ENCODE measurements at places on chromosomes 6 and 20. TPM values are rescaled to one million over a fixed set of nuclear protein-coding genes. Genes with fewer than 3 reads are reported as not detected.

DNA sequence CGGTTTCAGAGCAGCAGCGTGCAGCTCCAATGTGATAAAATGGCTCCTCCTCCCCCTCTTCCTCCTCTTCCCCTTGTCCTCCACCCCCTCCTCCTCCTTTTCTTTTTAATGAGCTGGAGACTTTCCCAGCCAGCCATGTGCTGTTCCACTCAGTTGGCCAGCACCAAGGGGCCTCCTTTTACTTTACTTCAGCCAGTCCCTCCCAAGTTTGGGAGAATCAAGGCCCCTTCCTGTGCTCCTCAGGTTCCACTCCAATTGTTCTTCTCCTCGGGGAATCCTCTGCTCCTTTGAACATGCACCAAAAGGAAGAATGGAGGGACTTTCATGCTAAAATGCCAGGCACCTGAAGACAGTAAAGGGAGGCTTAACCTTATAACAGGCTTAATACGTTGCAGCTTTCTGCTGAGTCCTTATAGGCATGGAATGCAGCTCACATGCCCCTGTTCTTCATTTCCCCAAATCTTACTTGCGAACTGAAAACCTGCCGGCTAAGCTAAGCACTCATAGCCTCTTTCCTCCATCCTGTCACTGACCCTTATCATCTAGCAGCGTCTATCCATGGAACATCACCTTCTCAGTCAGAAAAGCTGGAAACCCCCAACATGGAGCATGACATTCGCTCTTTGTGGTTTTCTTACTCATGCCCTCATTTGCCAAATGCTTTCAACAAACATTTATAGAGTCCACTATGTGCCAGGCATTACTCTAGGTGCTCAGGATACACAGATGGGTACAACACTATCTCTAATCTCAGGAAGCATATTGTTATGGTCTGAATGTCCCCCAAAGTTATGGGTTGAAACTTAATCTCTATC lies 170.6 kb downstream of the PHACTR1 start:
- DNase-seq: no peak
- H3K36me3 ChIP-seq: no peaks in the 10 kb centered on the region
- H3K4me1 ChIP-seq: no peaks in the 10 kb centered on the region
- no peak overlapping the region for H3K27ac ChIP-seq
- no peak overlapping the region for H3K4me3 ChIP-seq

GRCh38 chr20:60695226-60696000 lies 556.6 kb upstream of the CDH4 start:
- no peak overlapping the region for H3K27ac ChIP-seq
- H3K36me3 ChIP-seq: no peaks in the 10 kb centered on the region
- DNase-seq: no peak

DNA sequence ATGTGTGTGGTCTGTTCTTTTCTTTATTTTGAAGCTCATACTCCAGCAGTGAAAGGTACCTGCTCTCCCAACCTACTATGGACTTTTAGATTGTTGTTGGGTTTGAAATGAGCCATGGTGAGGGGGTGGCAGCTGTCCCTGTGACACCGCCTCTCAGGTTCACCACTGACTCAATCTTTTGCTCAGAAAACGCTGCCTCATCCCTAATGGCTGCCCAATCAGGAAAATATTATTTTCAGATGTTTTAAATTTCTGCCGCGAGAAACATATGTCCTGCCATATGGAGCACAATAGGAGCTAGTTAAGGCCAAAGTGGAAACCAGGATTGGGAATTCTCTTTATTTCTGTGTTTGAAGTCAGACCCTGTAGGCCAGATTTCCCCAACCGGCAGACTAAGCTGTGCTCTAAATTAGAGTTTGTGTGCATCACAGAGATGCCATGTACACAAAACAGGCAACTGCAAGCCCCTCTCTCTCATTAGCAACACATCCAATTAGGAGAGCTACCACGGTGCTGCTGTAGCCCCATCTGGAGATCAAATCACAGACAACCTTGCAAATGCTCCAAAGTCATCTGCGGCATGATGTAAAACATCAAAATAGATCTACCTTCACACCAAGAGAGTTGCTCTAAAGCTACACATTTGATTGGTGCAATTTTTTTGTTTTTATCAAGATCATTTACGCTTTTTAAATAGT lies 144.1 kb upstream of the BACH2 start:
- H3K36me3 ChIP-seq: peaks cover 3% of the 10 kb centered on the region
- no peaks in the 10 kb centered on the region for H3K27me3 ChIP-seq
- H3K4me1 ChIP-seq: peaks cover 39% of the 10 kb centered on the region
- DNase-seq: no peak
- no peak overlapping the region for H3K4me3 ChIP-seq

GRCh38 chr6:36714511-36714910 lies 16.9 kb downstream of the RAB44 start:
- H3K27ac ChIP-seq: no peak overlapping the region
- no peak for DNase-seq
- H3K36me3 ChIP-seq: no peaks in the 10 kb centered on the region
- no peak overlapping the region for H3K4me3 ChIP-seq
- peaks cover 10% of the 10 kb centered on the region for H3K27me3 ChIP-seq
- H3K4me1 ChIP-seq: peaks cover 2% of the 10 kb centered on the region

DNA sequence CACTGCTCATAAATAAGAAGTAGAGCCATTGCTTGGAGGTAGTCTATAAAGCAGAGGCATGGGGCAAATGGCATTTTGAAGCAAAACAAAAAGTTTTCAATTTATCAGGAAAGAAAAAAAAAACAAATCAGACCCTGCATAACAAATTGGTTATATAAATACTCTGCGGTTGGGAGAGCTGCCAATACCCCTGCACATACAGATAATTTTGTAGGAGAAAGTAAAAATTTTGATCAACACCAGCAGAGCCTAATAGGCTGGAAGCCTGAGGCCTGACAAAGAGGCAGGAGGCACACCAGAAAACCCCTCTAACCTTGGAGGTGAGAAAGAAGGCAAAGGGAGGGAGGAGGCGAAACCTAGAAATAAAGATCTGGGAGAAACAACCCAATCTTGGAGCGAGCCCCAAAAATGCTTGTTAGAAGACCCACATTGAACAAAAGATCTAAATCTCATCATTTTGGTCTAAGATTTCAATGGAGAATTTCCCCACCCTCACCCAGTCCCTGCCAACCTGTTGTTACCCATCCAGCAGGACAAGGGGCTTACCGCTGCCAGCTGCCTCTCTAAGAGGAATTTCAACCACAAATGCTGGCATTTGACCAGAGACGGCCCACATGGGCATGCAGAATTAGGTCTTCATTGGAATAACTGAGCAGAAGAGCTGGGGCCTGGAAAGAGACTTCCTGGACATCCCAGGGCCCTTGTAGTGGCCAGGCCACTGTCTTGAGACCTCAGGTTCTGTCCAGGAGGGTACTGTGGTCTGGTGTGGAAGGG lies 28.4 kb downstream of the FOXA2 start:
- H3K36me3 ChIP-seq: no peaks in the 10 kb centered on the region
- H3K27me3 ChIP-seq: peaks cover 22% of the 10 kb centered on the region
- H3K4me1 ChIP-seq: no peaks in the 10 kb centered on the region
- H3K4me3 ChIP-seq: no peak overlapping the region

- no peaks in the 10 kb centered on the region for H3K27me3 ChIP-seq
- DNase-seq: no peak
- H3K27ac ChIP-seq: no peak overlapping the region
- no peaks in the 10 kb centered on the region for H3K4me1 ChIP-seq
- no peak overlapping the region for H3K4me3 ChIP-seq
These were observed 163.2 kb downstream of the AIG1 start for GRCh38 chr6:143223895-143224294.

DNA sequence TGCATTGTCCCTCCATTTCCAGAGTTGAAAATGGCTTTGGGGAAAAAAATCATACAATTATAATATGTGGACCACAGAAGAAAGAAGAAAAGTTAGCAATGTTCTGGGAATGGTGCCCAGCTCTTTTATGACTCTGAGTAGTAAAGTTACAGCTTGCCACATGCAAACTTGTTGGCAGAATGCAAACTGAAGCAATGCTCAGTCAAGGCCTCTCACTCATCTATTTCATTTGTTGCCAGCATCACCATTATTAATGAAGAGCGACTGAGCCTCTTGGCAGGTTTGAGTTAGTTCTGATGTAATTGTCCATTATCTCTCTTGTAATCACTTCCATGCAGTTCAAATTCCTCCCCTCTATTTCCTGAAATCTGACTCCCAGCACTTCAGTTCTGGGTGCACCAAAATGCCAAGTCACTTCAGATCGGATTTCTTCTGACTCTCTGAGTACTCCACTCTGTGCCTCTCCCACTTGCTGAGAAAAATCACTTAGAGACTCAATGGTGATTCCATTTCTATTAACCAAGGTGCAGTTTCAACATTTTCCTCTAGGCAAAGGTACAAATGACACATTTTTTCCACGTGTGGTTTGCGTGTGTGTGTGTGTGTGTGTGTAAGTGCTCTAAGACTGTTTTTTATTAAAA lies 154.4 kb upstream of the STMND1 start:
- no peak overlapping the region for H3K4me3 ChIP-seq
- DNase-seq: no peak
- no peaks in the 10 kb centered on the region for H3K36me3 ChIP-seq
- H3K27me3 ChIP-seq: peaks cover 19% of the 10 kb centered on the region

DNA sequence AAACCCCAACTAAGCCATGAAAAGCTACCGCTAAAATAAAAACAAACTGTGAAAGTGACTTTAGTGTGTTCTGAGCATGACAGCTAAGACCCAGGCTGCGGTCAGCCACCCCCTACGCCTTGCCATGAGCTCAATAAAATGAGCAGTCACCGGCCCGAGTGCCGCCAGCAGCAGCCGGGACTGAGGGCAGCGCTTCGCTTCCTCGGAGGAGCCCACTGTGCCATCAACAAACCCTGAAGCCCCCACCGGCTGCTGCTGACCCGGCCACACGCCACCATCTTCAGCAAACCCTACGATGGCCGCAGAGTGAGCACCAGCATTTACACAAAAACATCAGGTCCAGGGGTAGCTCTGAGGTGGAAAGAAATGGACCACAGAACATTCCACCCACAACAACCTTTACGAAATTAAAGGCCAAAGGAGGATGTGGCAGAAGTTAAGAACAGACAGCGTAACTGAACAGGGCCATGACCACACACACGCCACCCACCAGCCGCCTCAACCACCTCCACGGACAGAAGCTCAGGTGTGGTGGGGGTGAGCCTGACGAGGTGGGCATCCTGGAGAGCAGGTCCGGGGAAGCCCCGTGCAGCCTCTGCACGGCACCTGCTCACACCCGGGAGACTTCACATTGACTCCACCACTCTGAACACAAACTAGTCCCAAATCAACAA lies 67.0 kb downstream of the THBS2 start:
- H3K27me3 ChIP-seq: no peaks in the 10 kb centered on the region
- DNase-seq: no peak
- no peak overlapping the region for H3K4me3 ChIP-seq
- H3K36me3 ChIP-seq: no peaks in the 10 kb centered on the region
- no peak overlapping the region for H3K27ac ChIP-seq

- no peak for DNase-seq
- H3K27ac ChIP-seq: peak overlapping the region; percentile 42
- H3K4me1 ChIP-seq: peaks cover 22% of the 10 kb centered on the region
- no peaks in the 10 kb centered on the region for H3K27me3 ChIP-seq
These were observed 19.5 kb downstream of the NCOA3 start for GRCh38 chr20:47521059-47521808.

DNA sequence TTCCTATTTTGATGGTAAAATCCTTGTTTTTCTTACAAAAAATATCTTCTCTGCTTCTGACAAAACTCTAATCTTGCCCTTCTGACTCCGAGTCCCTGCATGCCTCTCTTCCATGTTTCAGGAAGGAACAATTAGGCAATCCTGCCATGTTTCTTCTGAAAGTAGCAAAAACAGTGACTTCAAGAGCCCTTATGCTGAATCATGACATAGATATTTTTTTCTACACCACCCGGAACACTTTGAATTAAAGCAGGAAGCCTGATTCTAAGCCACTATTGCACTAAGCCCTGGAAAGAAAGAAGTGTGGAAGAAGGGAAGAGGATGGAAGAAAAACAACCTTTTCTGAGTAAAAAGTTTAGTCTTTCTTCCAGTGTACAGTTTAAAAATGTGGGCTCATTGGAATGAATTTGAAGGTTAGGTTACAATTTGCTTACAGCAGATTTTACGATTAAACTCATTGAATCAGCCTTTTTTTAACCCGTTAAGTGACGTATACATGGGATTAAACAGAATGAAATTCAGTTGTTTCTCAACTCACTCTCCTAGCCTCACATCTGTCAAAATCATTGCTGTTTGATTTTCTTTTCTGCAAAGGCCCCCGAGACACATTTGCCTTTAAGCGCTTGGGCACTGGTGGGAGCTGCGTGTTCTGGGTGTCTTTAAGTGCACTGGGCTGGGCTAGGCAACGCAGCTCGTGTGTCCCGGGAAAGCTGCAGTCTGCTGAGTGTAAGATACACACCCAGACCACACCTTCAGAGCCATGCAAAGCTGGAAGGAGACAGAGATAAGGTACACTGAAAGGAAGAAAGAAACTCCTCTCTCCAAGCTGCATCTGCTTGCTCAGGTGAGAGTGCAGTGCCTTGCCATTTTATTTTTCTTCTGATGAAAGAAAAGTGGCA lies 159.4 kb upstream of the CITED2 start:
- peak overlapping the region; percentile 90 for H3K27ac ChIP-seq
- peaks cover 2% of the 10 kb centered on the region for H3K36me3 ChIP-seq
- H3K4me3 ChIP-seq: peak overlapping the region; percentile 72
- peaks cover 45% of the 10 kb centered on the region for H3K4me1 ChIP-seq

Gene BTN1A1
- not detected for total RNA-seq

Gene C6orf58
- not detected for total RNA-seq

Gene CLVS2
- not detected for total RNA-seq

Gene PXT1
- total RNA-seq: 0.09 TPM

Gene SRMS
- not detected for total RNA-seq

Gene TFAP2C
- not detected for total RNA-seq

Gene PARD6B
- total RNA-seq: 6.0 TPM

Gene EPHA7
- total RNA-seq: not detected

Gene COL21A1
- total RNA-seq: not detected

Data from activated CD4-positive, alpha-beta T cell treated with anti-CD3 and anti-CD28 coated beads, Interleukin-2, amount 10 ng/mL, durations not matched to agents 24 days and 14 days (primary cell).